Stimulated activated CD4-positive, alpha-beta T cell treated with anti-CD3 and anti-CD28 coated beads, TNF-alpha, amount 100 ng/mL, for 24 hours (primary cell): ENCODE measurements at places on chromosomes 12 and 14.
A peak's percentile ranks its signal among the peaks of the same experiment; 100 is the strongest.

DNA sequence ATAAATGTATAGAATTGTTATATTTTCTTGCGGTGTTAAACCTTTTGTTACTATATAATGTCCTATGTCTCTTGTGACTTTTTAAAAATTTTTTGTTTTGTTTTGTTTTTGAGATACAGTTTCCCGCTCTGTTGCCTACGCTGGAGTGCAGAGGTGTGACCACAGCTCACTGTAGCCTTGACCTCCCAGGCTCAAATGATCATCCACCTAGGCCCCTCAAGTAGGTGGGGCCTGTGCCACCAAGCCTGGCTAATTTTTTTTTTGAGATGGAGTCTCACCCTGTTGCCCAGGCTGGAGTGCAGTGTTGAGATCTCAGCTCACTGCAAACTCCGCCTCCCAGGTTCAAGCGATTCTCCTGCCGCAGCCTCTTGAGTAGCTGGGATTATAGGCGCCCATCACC, 26.5 kb upstream of the RCOR1 start:
- no peak for DNase-seq

DNA sequence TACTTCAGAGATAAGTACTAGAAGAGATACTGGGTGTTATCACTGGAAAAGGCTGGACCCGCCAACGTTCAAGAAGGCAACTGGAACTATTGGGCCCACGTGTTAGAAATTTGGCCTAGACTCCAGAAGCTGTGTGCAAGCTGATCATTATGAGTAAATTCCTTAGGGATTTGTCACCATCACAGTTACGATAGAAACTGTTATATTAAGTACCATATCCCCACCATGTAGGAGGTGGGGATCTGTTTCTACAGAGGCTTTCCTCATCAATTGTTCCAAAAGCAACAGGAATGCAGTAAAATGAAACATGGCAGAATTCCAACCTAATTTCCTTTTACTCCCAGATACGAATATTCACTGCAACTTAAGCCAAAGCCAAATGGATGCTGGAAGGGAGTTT, 170.7 kb downstream of the NOVA1 start:
- DNase-seq = no peak

DNA sequence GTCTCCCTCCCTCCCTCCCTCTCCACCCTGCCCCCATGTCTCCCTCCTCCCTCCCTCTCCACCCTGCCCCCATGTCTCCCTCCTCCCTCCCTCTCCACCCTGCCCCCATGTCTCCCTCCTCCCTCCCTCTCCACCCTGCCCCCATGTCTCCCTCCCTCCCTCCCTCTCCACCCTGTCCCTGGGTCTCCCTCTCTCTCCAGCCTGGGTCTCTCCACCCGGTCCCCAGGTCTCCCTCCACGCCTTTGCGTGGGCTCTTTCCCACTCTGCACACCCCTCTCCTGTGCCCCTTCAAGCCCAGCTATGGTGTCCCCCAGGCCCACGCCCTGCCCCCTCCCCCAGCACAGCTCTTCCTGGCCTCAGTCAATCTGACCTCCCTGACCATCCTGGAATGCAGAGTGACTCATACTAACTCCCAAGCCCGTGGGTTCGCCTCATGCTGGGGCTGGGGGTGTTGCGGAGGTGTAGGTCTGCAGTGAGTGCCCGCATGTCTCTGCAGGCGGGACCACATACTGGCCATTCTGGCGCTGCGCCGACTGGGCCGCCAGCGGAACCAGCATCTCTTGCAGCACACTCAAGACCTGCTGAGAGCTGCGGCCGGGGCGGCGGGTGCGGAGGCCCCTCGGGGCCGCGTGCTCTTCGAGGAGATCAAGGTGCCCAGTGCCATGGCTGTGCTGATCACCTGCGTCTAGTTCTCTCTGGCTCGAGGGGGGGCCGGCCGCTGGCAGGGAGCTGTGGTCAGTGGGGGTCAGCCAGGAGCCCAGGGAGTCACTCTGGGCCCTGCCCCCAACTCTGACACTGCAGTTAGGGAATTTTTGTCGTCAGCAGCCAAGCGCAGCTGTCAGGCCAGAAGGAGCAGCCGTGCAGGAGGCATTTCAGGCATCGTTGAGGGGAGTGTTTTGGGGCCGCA, 13.5 kb upstream of the TNFAIP2 start:
- no peak for DNase-seq

GRCh38 chr14:96824283-96824682, 27.1 kb downstream of the VRK1 start:
- no peak for DNase-seq

GRCh38 chr12:28191051-28192048, 1.1 kb downstream of the CCDC91 start:
- no peak for DNase-seq

GRCh38 chr12:60644076-60644475, 1048.2 kb downstream of the SLC16A7 start:
- DNase-seq = no peak

GRCh38 chr12:49347311-49348193, 864 bp downstream of the DNAJC22 start:
- DNase-seq = peak; percentile 60

GRCh38 chr12:123996581-123996980, 23.6 kb downstream of the ZNF664 start:
- no peak for DNase-seq

- DNase-seq = no peak
These were observed 532 bp upstream of the C1RL start for GRCh38 chr12:7109572-7109920.

DNA sequence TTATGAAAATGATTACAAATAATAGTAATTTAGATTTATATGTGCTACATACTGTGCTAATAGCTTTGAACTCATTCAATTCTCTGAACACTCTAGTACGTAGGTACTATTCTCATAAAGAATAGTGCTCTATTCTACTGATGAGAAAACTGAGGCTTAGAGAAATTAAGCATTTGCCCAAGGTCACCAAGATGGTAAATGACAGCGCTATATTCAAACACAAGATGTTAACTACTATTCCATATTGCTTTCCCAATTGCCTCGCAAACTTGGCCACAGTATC, 182.9 kb upstream of the GZMB start:
- no peak for DNase-seq

DNA sequence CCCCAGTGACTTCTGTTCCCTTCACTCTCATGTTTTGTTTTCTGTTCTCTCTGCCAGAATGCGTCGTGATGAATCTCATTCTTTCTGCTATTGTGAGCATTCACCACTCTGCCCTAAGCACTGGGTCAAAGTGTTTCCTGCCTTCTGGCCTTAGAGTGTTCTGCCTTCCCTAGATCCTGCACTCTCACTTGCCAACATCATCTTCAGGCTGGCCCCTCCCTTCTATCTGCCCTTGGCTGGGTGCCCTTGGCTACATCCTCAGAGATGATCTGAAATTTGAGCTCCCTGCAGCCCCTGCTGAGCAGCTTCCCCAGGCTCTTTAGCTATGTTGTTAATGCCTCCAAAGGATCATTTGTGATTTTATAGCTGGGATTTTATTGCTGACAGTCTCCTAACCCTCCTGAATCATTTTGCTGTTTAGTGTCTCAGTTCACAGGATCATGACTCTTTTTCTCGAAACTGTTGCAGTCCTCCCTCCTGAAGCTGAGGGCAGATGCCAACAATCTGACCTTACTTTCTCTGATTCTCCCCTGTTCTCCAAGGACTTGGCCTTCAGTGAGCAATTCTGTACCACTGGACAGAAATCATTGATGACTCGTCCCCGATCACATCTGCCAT, 4.5 kb downstream of the DHRS2 start:
- no peak for DNase-seq

DNA sequence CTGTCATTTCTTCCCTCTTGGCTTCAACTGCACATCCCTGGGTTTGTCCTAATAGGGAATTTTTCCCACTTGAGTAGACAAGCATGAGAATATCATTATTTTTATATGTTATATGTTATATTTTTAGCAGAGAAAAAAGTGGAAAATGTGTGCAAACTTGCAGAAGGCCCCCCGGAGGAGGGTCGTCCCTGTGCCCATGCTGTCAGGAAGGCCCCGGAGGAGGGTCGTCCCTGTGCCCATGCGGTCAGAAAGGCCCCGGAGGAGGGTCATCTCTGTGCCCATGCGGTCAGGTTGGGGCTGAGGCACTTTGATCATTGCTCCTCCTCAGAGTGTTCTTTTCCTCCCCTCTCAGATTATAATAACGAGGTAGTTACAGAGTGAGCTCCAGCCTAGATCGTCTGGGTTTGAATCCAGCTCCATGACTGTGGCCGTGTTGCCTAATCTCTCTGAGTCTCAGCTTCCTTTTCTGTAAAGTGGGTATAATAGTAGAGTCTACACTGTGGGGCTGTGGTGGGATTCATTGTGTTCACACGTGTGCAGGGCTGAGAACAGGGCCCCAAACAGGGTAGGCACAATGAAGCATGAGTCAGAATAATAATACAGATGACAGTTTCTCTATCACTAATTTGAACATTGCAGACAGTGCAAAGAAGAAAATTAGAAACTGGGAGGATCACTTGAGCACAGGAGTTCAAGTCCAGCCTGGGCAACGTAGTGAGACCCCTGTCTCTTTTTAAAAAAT, 33.4 kb downstream of the ELK3 start:
- DNase-seq = no peak

DNA sequence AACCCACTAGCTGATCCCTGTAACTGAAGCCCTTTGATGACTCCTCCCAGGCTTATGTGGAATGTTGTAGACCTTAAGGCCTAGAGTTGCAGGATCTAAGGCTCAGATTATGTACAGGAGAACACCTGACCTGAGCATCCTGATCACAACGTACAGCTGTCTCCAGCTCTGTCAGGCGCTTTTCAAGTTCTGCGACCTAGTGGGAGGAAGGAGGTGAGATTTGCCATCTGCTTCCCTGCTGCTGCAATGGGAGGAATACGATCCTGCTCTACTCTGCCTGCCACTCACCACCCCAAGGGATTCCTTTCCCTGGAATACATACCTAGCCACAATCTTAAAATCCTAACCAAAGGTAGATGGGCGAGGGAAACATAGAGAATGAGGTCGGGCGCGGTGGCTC, 10.5 kb downstream of the MBD6 start:
- no peak for DNase-seq

- DNase-seq = no peak
These were observed 19.7 kb downstream of the SLC35E3 start for GRCh38 chr12:68765696-68766095.

DNA sequence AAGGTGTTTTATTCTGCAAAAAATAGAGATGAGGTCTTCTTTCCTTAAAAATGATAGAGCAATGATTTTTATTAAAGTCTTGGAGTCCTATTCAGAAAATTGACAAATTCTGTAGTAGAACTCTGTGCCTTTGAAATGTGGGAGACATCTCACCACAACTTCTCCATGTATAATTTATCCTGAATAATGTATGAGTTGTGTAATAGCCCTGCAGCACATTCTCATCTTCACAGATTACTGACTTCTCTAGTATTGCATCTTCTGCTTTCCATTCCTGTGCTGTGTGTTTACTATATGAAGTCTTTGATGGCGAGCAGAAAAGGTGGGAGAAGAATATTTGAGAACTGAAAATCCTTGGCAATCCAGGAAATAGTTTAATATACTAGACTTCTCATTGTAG, 255.6 kb downstream of the TTC6 start:
- no peak for DNase-seq

GRCh38 chr12:124650912-124651311, 83.5 kb upstream of the NCOR2 start:
- no peak for DNase-seq

DNA sequence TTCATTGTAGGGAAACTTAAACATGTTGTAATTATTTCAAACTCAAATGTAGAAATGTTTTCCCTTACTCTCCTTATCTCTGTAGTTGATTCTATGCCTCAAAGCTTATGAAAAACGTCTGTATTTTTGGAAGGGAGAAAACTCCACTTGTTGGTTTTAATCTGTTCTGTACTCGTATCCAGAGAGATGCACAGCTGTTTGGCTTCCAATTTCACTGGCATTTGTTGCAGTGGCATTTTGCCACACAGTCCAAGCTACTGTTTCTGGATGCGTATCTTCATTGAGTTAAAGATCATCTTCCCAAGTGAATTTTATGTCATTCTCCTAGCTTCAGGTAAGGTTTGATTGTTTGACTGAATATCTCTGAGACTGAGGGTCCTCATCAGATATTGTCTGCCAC, 481.4 kb downstream of the TRHDE start:
- no peak for DNase-seq

DNA sequence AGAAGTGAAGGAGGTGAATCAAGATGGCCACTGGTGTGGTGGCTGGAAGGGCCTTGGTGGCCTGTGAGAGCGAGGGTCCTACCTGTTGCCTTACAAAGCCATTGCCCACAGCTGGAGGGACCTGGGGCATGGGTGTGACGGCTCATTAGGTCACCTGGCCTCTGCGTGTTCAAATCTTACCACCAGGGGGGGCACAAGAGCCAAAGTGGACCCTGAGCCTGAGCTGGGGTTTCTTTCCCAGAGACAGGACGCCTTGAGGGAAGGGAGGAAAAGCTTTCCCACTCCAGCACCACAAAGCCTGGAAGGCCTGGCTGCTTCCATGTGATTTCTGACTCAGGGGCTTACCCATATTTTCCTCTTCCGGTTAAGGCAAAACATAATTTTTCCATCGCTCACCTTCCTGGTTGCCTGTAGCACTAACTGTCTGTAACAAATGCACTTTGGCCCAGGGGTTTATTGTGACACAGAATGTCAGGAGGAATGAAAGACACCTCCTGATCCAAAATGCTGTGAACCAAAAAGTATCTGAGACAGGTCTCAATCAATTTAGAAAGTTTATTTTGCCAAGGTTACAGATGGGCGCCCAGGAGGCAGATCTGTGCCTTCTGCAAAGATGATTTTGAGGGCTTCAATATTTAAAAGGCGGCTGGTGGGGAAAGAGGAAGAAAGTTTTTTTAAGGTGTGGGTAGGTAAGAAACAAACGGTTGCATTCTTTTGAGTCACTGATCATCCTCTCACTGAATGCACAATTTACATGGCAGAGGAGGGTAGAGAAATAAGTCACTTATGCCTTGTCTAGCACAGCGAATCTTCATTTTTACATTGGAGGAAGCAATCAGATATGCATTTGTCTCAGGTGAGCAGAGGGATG, 4.3 kb upstream of the CD9 start:
- DNase-seq = peak; percentile 57

DNA sequence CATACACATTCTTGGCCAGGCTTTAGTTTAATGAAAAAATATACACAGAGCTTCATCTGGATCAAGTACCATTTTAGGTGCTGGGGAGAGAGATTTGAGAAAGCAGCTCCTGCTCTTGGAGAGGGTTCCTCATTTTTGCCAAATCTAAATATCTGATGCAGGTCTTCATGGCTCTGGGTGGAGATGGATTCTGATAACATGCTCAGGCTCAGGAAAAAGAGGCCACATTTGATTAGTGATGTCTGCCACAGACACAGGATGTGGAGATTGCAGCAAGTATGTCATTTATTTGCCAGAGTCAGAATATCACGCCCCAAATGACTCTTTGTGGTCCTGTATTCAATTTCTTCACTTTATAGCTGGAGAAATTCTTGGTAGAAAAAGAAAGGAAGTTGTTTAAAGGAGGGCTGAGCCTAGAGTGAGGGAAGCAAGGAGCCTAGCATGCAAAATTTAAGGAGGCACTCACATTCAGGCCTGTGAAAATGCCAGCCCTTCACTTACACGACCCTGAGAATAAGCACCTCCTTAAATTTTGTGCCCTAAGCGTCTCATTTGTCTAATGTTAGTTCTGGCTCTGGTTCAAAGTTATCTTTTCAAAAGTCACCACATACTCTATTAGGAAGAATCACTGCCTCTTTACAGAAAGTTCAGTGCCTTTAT, 492.9 kb upstream of the TBX3 start:
- DNase-seq = no peak
